ENCODE measurements at places on chromosomes 3 and 15.

- peak; percentile 29 for DNase-seq
Measured at GRCh38 chr3:132318451-132318850, 1.2 kb downstream of the ACP3 start.

GRCh38 chr15:92780843-92781242 lies 119.3 kb upstream of the CHD2 start:
- DNase-seq = no peak

DNA sequence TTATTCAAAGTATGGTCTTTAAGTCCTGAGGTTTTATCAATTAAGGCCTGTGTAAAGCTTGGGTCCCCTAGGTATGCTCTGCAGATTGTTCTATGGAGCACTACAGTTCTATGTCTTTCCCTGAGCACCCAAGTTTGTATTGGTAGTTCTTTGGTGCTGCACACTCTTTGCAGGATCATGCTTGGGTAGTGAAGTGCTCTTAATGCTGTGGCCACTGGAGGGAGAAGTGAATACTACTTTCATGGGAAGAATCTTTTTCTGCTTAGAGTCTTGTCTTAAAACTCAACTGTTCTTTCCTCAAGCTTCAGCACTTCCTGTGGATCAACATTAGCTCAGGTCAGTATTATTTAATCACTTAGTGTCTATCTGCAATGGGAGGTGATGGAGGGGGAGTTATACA lies 93.6 kb upstream of the CFAP20DC start:
- DNase-seq = no peak

- no peak for DNase-seq
Measured at GRCh38 chr3:45907769-45908705, 21.7 kb downstream of the CCR9 start.

GRCh38 chr3:124303305-124303910 lies 311.5 kb upstream of the ROPN1 start:
- DNase-seq = no peak

DNA sequence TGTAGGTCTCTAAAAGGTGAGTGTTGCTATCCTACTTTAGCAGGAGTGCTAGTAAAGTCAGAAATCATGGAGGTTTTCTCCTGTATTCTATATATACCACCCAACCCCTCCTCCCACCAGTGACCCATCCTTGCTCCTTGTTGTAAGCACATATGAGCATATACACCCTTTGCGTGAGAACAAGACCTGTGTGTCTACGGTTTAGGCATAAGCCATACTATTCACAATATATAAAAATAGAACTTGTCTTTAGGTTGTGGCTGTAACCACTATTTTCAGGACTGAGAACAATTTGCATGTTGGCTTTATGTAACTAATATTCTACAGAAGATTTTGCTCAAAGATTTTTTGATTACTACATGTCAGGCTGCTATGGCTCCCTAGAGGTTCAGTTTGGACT lies 59.1 kb upstream of the TOP2B start:
- no peak for DNase-seq

- DNase-seq = peak; percentile 6
Measured at GRCh38 chr15:77416148-77416455, 3.8 kb downstream of the PEAK1 start.

DNA sequence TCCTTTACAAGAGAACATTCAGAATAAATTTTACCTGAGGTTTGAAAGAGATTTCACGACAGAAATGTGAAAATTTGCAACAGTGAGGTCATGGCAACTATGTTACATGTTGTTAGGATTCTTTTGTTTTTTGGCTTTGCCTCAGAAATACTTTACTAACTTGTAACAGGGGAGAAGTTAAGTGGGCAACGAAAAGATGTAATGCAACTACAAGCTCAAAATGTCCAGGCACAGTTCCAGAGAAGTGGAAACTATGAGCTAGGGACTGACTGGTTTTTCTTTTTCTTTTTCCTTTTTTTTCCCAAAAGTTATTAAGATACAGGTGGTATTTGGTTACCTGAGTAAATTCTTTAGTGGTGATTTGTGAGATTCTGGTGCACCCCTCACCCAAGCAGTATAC lies 111.5 kb upstream of the PPP2R3A start:
- DNase-seq = no peak

DNA sequence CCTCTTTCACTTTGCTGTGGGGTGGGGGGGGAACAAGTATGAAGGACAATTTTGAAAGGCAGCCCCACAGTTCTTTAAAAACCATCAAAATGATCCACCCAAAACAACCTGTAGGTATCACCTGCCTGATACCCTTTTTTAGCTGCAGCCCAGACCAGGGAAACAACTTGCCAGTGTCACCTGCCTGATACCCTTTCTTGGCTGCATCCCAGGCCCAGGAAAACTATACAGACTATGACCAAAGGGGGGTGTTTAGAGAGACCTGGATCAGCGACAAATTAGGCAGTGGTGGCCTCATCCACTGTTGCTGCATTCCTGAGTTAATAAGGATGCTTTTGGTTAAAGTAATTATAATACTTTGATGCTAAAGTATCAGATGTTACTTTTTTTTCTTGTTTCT lies 122.0 kb downstream of the VPS13C start:
- no peak for DNase-seq

- no peak for DNase-seq
Measured at GRCh38 chr3:124804875-124805274, 74.6 kb downstream of the UMPS start.

GRCh38 chr3:50336452-50337174 lies 4.0 kb downstream of the RASSF1 start:
- no peak for DNase-seq

DNA sequence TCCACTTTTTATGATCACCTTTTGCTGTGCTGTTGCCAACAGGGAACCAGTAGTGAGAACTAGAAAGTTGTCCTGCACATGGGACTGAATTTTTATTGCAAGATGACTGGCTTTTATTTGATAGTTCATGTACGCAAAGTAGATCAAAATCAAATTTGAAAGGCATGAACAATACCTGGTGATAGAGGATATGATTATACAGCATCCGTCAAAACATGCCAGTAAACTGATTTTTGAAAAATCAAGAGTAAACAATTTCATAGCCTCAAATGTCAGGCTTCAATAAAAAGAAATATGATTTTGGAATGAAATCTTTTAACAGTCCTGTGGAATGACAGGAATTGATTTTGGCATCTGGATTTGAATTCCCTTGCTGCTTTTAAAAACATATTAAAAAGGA lies 219.6 kb upstream of the LRRN1 start:
- no peak for DNase-seq

DNA sequence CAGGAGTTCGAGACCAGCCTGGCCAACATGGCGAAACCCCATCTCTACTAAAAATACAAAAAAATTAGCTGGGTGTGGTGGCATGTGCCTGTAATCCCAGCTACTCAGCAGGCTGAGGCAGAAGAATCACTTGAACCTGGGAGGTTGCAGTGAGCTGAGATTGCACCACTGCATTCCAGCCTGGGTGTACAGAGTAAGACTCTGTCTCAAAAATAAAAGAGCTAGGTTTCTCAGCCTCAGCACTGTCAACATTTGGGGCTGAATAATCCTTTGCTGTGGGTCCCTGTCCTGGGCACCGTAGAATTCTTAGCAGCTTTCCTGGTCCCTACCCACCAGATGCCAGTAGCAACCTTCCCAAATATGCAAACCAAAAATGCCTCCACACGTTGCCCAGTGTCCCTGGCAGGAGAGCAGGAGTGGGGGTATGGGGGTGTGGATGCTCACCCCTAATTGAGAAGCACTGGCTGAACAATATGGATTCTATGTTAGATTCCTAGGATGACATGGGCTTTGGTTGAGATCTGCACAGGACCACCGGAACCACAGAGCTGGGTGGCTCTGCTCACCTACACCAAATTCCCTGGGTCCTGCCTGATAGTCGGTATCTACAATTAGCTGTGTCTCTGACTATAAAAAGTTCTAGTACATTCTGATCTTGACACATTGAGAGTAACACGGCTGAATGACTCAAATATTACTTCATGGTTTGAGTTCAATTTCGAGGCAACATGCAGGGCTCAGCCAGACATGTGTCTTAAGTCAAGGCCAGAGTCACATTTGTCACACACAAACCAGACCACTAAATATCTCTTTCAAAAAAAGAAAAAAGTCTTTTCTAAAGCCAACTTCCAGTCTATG lies 577.0 kb upstream of the MDFIC2 start:
- DNase-seq = no peak

GRCh38 chr3:168102735-168103410 lies 7.1 kb upstream of the GOLIM4 start:
- no peak for DNase-seq

- DNase-seq = peak; percentile 37
Measured at GRCh38 chr3:165254812-165255211, 58.6 kb upstream of the SLITRK3 start.

GRCh38 chr15:68643216-68643830 lies 64.5 kb downstream of the CORO2B start:
- no peak for DNase-seq

DNA sequence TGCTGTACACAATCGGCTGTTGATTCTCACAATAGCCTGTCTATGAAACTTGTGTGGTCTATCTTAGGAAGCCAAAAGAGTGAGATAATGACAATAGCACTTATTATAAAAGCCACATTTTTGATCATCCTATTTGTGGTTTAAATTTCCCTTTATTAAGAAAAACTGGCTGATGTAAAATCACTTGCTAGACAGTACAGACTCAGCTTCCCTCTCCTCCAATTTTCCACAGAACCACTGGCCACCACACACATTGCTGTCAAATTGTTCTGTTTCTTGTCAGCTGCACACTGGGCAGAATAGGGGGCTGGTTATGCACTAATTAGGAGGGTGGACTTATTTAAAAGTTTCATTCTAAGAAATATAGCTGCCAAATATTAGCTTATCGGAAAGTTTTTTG lies 425.9 kb downstream of the EPHA3 start:
- DNase-seq = no peak

DNA sequence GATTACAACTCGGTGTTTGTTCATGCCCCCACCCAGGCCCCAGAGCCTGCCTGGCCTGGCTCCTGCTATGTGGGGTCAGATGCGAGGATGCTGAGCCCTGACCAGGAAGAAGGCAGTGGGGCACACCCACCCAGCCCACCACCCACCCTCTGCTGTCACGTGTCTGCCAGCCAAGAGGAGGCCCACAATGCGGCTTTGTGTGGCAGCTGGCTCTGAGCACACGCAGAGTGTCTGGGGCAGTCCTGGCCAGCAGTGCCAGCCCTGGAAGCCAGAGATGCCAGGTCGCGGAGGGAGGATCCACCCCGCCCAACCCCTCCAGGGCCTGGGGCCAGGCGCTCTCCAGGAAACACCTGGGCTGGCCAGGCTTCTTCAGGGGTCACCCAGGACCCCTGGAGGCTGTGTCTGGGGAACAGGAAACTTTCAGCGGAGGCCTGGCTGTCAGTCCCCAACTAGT lies 26.4 kb upstream of the KLF13 start:
- DNase-seq = no peak

DNA sequence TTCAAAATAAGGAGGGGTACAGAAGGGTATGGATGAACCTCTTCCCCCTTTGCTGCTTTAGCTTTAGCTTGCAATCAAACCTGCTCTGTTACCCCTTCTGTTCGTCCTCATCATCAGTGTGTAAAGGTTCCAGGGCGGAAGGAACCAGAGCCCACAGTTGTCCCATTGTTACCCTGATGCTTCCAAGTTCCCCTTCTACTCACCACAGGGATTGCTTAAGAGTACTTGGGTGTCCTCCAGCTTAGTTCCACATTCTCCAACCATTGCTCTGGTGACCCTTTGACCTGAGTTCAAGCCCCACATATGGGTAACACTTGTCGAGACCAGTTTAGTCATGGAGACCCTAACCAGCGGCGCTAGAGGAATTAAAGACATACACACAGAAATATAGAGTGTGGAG lies 1080.1 kb upstream of the ALCAM start:
- DNase-seq = no peak

All from NB4 (cell line).